ENCODE measurements at places on chromosomes 11 and 22.

- H3K27ac ChIP-seq: peak overlapping the region; percentile 100
- H3K4me3 ChIP-seq: no peak overlapping the region
Observed at GRCh38 chr11:61973476-61974162, 6.2 kb upstream of the FTH1 start.

GRCh38 chr11:121754598-121754997 lies 301.8 kb upstream of the SORL1-AS1 start:
- H3K27ac ChIP-seq: no peak overlapping the region
- H3K4me3 ChIP-seq: no peak overlapping the region
- DNase-seq: no peak
- no peaks in the 10 kb centered on the region for H3K36me3 ChIP-seq
- no peaks in the 10 kb centered on the region for H3K4me1 ChIP-seq

DNA sequence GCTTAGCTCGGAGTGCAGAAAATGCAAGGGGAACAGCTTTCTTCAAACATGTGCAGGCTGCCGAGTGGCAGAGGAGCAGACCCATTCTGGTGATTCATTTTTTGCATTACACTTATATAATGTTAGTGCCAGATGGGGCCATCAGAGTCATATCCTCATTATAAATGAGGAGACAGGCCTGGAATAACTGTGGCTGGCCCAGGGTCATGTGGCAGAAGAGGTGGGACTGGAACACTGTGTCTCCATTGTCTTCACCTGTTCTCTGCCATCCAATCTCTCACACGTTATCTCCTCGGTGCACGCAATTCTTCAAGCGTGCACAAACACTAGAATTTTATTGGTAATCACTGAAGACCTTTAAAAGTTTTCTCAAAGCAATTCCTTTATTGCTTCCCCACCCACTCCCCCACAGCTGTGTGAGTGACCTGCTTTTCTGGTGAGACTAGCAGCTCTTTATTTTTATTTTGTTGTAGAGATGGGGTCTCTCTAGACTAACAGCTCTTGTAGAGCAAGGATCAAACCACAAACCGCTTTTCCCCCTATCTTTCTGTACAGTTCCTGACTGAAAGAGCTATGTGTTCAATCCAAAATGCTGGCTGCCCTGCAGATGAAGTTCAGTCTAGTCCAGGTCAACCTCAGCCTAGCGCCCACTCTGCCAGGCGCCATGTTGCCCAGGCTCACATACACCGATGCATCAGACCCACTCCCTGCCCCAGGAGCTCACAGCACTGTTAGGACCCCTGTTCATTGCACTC lies 75.3 kb downstream of the ST3GAL4 start:
- H3K4me3 ChIP-seq: no peak overlapping the region
- H3K36me3 ChIP-seq: no peaks in the 10 kb centered on the region
- H3K27ac ChIP-seq: no peak overlapping the region
- no peaks in the 10 kb centered on the region for H3K27me3 ChIP-seq

GRCh38 chr22:40312050-40312449 lies 34.2 kb upstream of the ADSL start:
- H3K27me3 ChIP-seq: no peaks in the 10 kb centered on the region
- no peak overlapping the region for H3K4me3 ChIP-seq
- H3K4me1 ChIP-seq: no peaks in the 10 kb centered on the region

DNA sequence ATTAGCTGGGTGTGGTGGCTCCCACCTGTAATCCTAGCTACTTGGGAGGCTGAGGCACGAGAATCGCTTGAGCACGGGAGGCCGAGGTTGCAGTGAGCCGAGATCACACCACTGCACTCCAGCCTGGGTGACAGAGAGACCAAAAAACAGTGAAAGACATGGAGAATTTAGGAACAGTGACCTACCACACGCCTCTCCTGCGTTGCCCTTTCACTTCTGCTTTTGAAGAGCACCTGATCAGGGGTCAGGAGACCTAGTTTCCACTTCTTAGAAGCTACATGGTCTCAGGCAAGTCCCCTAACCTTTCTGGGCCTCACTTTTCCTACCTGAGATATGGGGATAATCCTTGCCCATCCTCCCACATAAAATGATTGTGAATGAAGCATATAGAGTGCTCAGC lies 12.2 kb downstream of the SLC35C1 start:
- H3K4me1 ChIP-seq: no peaks in the 10 kb centered on the region
- H3K27ac ChIP-seq: no peak overlapping the region
- peaks cover under 1% of the 10 kb centered on the region for H3K36me3 ChIP-seq
- DNase-seq: no peak
- H3K27me3 ChIP-seq: no peaks in the 10 kb centered on the region

DNA sequence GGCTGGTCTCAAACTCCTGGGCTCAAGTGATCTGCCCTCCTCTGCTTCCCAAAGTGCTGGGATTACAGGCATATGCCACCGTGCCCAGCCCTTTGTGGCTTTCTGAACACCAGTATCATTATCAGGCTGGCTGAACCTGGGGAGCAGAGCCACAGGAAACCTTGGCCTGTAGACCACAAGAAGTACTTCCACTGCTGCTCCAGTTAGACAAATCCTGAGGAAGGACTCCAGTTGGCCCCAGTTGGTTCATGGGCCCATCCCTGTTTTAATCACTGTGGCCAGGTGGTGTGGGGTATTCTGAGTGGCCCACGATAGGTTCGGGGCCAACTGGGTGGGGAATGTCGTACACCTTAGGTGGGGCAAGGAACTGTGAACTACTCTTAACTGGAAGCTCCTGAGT lies 5.5 kb upstream of the DUSP18 start:
- H3K27ac ChIP-seq: no peak overlapping the region
- H3K4me1 ChIP-seq: peaks cover 4% of the 10 kb centered on the region
- no peaks in the 10 kb centered on the region for H3K36me3 ChIP-seq
- peaks cover 10% of the 10 kb centered on the region for H3K27me3 ChIP-seq
- no peak for DNase-seq
- no peak overlapping the region for H3K4me3 ChIP-seq

DNA sequence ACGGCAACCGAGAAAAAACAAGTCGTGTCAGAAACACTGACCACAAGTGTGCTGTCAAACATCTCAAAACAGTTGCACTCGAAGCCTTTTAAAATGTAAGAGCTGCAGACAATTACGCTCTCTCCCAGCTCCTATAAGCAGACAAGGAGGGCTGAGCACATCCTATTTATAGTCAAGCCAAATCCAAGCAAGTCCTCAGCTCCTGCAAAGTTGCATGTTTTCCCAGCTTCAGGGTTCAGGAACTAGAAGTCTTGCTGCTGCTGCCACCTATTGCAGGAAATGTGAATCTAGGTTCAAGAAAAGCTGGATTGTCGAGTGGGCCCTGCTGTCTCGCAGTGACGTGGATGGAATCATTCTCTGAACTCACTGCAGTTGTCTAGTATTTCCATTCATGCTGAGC lies 15.5 kb downstream of the EFCAB6 start:
- no peak overlapping the region for H3K4me3 ChIP-seq
- no peaks in the 10 kb centered on the region for H3K36me3 ChIP-seq
- no peaks in the 10 kb centered on the region for H3K4me1 ChIP-seq

- no peak overlapping the region for H3K4me3 ChIP-seq
- no peak for DNase-seq
- H3K27ac ChIP-seq: no peak overlapping the region
Observed at GRCh38 chr11:130624971-130625544, 176.6 kb downstream of the ADAMTS15 start.

DNA sequence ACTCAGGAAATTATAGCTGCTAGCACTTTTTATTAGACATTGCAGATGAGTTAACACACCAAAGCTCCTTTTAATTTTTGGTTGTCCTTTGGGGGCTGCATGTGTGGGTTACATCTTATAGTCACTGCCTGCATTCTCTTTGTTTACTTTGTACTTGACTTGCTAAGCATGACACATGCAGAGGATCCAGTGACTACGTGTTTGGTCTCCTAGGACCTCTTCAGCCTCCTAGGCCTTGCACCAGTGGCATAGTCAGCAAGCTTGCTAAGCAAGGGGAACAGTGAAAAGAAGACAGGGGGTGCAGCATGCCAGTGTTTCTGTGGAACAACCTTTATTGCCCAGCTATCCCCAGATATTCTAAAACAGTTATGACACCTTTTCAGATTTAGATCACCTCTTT lies 108.2 kb downstream of the PAX6 start:
- H3K4me3 ChIP-seq: no peak overlapping the region
- H3K4me1 ChIP-seq: no peaks in the 10 kb centered on the region
- no peak overlapping the region for H3K27ac ChIP-seq
- H3K27me3 ChIP-seq: no peaks in the 10 kb centered on the region

DNA sequence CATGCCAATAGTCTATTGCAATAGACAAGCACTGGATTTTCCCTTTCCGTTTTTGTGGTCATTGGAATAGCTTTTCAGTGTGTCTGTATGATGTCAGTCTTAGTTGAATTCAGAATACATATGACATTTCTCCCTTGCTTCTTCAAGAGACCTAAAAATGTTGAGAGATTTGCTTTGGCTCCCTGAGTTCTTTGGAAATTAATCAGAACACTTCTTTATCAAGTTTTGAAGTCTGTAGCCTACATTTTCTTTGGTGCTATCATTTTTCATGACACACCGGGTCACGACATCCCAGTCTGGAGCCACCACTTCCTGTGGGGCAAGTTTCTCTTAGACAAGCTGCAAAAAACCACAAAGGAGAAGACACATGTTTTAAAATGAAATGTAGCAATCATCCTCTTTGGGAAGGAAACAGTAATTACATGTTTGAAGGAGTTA lies 847.1 kb downstream of the OPCML start:
- no peaks in the 10 kb centered on the region for H3K4me1 ChIP-seq
- H3K27me3 ChIP-seq: no peaks in the 10 kb centered on the region
- DNase-seq: no peak
- H3K36me3 ChIP-seq: no peaks in the 10 kb centered on the region

DNA sequence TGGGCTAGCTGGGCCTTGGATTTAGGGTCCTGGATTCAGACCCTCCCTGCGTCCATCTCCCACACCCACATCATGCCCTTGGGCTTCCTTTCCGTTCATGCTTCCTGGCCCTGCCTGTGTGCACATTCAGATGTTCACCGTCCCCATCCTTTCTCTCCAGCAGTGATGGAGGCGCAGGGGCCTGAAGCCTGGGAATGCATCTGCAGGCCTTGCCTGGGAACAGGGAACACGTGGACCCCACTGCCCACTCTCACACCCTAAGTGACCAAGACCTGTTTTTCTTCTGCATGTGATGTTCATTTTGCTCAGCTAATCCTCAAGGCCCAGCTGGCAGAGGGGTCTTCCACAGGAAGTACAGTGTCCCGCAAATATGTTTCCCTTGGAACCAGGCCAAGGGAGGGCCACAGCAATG lies 91.6 kb upstream of the PARVA start:
- no peaks in the 10 kb centered on the region for H3K27me3 ChIP-seq
- H3K27ac ChIP-seq: peak overlapping the region; percentile 28
- no peak overlapping the region for H3K4me3 ChIP-seq
- peaks cover 44% of the 10 kb centered on the region for H3K36me3 ChIP-seq
- no peak for DNase-seq

DNA sequence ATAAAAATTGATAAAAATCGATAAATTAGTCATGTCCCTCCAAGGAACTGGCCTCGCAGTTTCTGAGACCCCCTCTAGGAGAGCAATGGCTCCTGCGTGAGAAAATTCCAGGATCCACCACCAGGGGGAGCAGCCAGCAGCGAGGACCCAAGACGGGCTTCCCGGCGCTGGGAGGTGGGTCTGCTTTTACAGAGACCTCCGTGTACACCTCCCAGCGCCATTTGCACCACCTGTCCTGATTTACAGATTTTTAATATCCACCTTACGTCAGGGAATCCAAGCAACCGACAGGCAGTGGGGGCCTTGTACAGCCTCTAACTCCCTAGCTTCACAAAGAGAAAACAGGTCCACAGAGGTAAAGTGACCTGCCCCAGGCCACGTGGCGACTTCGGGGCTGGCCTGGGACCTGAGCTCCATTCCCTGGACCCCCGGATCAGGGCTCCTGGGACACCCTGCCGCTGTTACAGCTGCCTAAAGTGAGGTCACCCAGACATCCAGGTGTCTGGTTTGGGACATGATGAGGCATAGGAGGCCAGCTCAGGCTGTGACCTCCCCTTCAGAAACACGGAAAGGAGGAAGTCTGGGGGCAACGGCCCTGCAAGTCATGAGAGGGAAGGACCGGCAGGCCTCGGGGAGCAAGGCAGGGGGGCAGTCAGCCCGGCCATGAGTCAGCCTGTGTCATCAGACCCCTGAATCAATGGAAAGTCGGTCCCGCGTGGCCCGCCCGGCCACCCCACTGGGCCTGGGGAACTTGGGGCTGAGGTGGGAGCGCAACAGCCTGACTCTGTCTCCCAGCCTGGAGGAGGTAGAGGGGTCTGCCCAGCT lies 3.5 kb downstream of the OSM start:
- no peak for DNase-seq
- peak overlapping the region; percentile 8 for H3K27ac ChIP-seq
- H3K36me3 ChIP-seq: no peaks in the 10 kb centered on the region
- H3K4me3 ChIP-seq: no peak overlapping the region
- no peaks in the 10 kb centered on the region for H3K27me3 ChIP-seq
- H3K4me1 ChIP-seq: peaks cover 22% of the 10 kb centered on the region

DNA sequence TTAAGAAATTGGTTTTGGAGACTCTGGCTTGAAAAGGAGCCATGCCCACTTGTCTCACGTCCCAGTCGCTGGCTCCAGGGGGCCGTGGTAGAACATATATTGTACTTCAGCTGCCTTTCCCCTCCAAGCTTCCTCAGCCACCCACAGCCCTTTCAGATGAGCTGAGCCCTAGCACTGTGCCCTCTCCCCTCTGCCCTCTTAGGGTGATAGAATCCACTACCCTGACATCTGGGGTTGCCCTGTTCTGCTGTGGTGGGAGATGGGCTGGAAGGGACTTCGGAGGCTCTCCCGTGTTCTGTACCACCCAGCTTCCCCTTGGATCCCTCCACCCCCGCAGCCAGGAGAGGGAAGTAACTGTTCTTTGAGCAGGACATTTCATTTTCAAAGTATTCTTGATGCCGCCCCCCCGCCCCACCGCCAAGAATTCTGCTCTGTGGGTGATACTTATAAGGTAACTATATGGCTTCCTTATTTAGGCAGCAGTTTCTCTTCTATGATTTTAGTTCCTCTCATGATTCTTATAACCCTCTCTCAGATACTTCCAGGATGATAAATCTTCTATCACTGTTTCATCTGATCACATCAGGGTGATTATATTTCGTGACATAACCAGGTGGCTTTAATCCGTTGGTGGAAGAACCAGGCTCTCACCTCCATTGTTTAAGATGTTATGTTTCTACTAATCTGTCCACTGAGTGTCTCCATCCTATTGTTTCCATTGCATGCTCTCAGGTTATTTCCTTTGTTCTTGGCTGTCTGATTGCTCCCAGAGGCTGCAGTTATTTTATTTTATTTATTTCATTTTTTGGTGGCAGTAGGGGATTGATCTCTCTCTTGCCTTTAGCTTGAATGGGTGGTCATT lies 24.1 kb downstream of the ZBTB16 start:
- H3K36me3 ChIP-seq: no peaks in the 10 kb centered on the region
- H3K27me3 ChIP-seq: peaks cover 12% of the 10 kb centered on the region
- no peak for DNase-seq
- no peak overlapping the region for H3K27ac ChIP-seq
- H3K4me3 ChIP-seq: no peak overlapping the region

GRCh38 chr11:118338637-118339061 lies 3.9 kb downstream of the CD3D start:
- H3K4me3 ChIP-seq: no peak overlapping the region
- H3K27me3 ChIP-seq: no peaks in the 10 kb centered on the region
- H3K36me3 ChIP-seq: no peaks in the 10 kb centered on the region
- peaks cover 7% of the 10 kb centered on the region for H3K4me1 ChIP-seq
- peak; percentile 11 for DNase-seq

- H3K4me3 ChIP-seq: no peak overlapping the region
- H3K36me3 ChIP-seq: peaks cover 26% of the 10 kb centered on the region
- DNase-seq: no peak
- H3K27ac ChIP-seq: no peak overlapping the region
Observed at GRCh38 chr11:68542617-68543016, 82.1 kb downstream of the PPP6R3 start.

Data from keratinocyte (primary cell).